Activated CD8-positive, alpha-beta T cell treated with anti-CD3 and anti-CD28 coated beads, Interleukin-2, amount 10 ng/mL, durations not matched to agents 7 days and 5 days (primary cell): ENCODE measurements at places on chromosomes 2 and 18. TPM values are rescaled to one million over a fixed set of nuclear protein-coding genes. Genes with fewer than 3 reads are reported as not detected.
A peak's percentile ranks its signal among the peaks of the same experiment; 100 is the strongest.

Gene BOK
- not detected for total RNA-seq

Gene COPS8
- 39.5 TPM for total RNA-seq

Gene FBLN7
- total RNA-seq, result 0.91 TPM

Gene RAPH1
- 1.1 TPM for total RNA-seq

DNA sequence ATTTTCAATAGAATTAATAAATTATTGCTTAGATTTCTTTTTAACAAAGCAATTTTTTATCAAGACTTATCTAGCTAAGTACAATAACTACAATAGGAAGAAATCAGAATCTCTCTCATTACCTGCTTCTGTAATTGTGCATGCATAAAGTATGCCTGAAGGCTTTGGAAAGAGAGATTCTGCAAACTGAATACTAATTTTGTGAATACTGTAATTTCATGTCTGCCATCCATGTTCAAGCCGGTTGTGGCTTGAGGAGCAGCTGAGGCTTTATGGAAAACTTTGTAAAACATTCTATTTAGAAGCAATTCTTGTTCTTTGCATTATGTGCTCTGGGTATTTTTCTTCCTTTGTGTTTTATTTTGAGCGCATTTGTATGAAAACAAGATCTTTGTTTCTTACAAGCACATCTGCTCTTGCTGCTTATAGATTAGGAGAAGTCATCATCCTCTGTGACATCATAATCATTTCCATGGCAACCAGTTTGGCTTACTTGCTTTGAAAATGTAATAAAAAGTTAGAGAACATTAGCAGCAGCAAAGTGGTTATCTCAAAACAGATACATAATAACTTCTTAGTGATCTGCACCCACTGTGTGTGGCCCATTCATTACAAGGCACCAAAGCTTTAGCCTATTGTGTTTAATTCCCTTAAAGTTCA is 16.0 kb upstream of the IKZF2 start:
- DNase-seq, result no peak

GRCh38 chr2:163604941-163605555 is 130.8 kb downstream of the FIGN start:
- DNase-seq, result no peak

DNA sequence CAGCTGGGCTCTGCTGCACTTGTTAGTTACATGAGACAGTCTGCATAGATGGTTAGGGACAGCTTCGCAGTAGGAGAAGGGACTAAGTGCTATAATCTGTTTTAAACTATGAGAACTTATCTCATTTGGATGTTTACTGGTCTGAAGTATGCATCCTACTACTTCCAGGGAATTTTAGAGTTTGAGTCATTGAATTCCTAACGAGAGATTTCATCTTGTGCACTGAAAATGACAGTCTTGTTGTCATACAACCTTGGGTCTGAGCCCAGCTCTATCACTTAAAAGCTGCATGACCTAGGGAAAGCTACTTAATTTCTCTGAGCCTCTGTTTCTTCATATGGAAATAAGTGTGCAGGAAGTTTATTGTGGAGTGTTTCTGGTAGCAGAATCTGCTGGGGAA is 78.4 kb downstream of the TRIM43 start:
- no peak for DNase-seq

DNA sequence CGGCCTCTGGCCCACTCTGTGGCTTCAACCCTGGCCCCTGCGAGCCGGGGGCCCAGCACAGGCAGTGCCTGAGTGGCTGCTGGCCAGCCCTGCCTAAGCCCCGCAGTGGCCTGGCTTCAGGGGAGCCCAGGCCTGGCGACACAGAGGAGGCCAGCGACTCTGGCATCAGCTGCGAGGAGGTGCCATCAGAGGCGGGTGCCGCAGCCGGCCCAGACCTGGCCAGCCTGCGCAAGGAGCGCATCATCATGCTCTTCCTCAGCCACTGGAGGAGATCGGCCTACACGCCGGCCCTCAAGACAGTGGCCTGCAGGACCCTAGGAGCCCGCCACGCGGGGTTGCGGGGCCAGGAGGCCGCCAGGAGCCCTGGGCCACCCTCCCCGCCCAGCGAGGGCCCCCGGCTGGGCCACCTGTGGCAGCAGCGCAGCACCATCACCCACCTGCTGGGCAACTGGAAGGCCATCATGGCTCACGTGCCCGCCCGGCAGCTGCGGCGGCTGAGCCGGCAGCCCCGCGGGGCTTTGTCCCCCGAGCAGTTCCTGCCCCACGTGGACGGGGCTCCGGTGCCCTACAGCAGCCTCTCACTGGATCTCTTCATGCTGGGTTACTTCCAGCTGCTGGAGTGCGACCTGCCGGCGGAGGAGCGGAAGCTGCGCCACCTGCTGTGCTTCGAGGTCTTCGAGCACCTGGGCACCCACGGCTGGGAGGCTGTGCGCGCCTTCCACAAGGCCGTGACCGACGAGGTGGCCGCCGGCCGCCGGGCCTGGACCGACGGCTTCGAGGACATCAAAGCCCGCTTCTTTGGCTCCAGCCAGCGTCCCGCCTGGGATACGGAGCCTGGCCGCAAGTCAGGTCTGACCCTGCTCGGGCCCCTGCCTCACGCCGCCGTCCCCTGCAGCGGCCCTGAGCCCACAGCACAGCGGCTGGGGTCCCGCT is 7.5 kb upstream of the KLHL30 start:
- DNase-seq, result no peak

GRCh38 chr18:47999801-48000248 is 69.4 kb upstream of the SMAD2 start:
- no peak for DNase-seq

DNA sequence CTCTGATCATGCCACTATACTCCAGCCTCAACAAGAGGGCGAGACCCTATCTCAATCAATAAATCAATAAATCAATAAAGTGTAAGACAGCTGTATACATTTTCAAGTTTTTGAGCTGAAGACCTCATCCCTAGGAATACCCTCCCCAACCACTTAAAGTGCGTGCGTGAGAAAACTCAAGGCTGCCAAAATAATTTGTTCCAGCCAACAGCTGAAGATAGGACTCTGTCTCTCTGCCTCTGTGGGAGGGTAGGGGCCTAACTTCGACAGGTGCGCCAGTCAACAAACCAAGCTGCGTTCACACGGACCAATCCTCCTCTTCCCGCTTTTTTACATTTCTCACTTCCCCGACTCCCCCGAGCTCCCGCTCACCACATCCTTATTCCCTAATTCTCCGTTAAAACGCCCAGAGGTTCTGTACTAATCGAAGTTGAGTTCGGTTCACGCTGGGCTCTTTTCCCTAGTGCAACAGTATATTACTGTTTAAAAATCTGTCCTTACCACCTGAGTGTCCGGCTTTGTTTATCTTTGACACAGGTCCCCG is 618 bp downstream of the POLR2D start:
- DNase-seq, result peak; percentile 48

DNA sequence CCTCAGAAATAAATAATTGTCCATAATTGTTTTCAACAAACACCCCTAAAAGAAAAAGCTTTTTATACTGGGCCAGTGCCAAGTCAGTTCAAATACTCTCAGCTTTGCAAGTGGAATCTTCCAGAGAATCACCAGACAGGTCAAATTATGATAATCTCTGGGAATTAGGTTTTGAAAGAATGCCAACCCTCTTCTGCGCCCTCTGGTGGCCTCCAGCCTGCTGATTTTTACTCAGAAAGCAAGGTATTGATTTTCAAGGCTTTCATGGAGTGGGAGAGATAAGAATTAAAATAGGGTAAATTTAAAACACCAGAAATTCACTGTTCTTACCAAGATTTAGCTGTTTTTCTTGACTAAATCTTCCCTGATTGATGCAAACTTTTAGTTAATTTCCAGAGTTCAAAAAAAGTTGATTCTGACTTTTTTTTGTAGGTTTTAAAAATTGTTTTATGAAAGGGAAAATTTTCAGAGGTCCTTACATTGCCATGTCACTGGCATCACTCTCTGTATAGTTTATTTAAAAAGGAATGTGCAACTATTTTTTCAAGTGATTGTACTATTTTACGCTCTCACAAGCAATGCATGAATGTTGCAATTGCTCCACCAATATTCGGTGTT is 282.9 kb upstream of the TNP1 start:
- peak; percentile 49 for DNase-seq

DNA sequence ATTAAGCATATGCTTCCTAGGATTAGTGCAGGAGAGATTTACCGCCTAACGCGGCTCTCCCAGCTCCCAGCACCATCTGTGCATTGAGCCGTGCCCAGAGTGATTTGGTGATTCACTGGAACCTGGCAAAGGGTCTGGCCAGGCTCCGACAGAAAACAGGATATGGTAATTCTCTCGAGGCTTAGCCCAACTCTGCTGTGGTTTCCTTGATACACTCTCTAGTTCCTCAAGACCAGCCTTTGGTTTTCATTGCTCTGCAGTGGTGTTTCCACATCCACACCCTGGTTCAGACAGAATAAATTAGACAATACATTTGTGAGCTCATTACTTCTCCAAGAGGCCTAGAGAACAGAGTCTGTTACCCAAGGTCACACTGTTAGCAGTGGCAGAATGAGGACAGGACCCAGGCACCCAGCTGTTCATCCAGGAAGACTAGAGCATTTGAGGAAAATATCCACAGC is 23.0 kb upstream of the SMAD2 start:
- DNase-seq, result peak; percentile 73

- no peak for DNase-seq
Measured at GRCh38 chr2:18422432-18423165, 137.9 kb downstream of the RDH14 start.

GRCh38 chr2:40360652-40361051 is 91.2 kb downstream of the SLC8A1 start:
- DNase-seq, result no peak

DNA sequence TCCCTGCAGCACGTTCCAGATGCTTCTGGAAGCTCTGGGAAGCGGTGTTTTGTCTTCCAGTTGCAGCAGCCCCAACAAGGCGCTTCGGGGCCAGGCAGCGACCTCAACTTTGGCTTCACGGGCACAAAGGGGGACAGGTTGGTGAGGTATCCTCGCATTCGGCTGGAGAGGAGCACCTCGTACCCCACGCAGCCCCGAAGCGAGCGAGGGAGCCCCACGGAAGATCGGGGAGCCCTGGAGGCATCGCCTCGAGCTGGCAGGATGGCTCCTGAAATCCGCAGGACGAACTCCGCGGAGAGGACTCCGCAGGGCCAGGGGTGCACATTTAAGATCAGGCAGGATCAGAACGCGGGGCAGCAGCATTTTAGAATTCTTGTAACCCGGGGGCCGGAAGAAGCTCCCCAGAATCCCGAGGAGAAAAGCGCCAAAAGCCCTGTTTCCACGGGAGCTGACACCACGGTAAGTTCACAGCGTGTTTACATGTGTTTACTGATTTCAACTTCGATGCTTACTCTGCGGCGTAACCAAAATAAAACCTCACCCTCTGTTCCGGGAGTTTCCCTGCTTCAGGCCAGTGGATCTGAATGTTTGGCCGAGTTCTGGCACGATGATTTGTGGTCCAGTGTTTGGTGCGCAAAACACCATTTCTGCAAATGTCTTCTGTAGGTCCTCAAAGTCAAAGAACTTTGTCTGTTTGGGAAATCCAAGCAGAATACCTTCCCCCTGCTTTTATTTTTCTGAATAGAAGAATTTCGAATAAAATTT is 212.5 kb downstream of the NEDD4L start:
- DNase-seq, result no peak

DNA sequence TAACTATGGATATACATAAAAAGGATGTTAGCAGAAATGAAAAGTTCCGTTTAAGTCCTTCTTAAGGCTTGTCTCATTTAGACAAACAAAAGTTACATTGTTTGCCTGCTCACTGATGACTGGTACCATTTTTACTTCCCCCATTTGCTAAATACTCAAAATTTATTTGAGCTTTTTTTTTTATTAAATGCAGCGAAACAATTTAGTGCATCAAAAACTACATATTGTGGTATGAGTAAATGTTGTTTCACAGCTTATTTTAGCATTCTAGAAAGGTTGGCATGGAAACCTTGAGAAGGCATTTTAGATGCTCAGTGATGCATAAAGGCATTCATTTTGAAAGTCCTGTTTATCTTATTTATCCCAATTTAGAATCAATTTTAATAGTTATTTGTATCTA is 100.0 kb downstream of the MAP2 start:
- no peak for DNase-seq

DNA sequence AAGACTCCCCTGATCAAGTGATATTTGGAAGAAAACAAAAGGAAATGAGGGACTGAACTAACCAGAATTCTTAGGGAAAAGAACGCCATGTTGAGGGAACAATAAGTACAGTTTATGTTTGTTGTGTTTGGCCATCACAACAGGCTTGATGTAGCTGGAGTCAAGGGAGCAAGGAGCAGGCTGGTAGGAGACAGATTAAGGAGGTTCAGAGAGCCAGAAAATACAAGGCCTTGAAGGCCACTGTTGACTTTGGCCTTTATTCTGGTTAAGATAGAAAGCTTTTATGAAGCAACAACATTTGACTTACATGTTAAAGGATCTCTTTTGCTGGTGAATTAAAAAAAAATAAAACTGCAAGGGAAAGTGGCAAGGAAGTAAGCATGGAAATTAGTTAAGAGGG is 754.1 kb upstream of the SLC8A1 start:
- no peak for DNase-seq
